ENCODE measurements at places on chromosomes 2 and 18.

GRCh38 chr2:232339121-232340081, 39.1 kb upstream of the ALPP start:
- no peak for DNase-seq

GRCh38 chr2:171345971-171346722, 87.6 kb downstream of the METTL8 start:
- DNase-seq, result no peak

DNA sequence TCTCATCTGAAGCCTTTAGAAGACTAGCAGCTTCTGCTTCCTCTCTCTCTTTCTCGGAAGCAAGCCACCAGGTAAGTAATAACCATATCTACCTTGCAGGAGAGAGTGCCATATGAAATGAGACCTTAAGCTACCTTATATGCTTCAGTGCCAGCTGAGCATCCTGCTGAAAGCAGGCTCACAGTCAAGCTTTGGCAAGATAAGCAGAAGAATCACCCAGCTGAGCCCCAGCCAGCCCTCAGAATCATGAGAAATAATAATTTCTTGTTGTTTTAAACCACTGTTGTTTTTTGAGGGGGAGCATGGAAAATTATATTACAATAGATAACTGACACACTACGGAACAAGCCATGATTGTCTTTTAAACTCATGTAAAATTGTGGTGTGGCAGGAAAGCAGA, 514.4 kb downstream of the MBD2 start:
- no peak for DNase-seq

DNA sequence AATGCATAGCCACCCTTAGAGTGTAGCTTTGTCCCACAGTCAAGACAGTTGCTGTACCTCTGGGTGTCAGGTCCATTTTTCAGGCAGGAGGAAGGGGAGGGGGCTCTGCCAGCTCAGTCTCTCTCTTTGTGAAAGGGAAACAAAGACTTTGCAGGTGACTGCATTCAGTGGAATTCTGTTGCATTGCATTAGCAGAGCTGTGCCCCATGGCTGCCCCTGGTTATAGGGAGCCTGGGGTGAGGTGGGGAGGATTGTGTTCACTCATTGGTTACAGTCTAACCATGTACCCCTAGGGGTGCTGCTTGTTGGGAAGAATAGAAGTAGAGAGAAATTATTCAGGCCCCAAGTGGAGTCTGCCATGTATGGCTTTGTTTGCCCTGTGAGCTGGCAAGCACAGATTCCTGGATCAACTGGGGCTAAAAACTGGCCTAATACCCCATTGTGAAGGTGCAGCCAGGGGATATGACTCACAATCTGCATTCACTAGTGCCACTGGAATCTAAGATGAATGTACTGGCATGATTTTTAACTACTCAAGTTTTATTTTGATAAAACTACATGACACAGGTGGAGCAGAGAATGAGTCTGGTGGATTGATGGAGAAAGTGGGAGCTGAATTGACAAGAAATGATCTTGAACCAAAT, 118.4 kb downstream of the SH3BP4 start:
- DNase-seq, result no peak

GRCh38 chr2:86443631-86444350, 2.6 kb downstream of the KDM3A start:
- DNase-seq, result no peak

- DNase-seq, result no peak
These were observed 19.3 kb downstream of the GATA6 start for GRCh38 chr18:22188559-22189267.

DNA sequence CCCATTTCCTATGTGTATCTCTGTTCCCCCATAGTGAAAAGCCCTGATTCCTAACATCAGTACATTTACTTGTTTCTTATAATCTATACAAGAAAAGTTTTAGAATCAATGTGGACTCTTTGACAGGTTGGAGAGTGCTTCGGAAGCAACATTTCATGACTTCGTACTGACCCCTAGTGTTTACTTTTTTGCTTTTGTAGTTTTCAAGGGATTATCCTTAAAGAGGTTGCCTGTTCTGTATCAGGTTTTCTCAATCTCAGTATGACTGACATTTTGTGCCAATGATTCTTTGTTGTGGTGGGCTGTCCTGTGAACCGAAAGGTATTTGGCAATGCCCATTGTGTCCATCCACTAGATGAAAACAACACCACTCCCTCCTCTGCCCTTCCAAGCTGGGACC, 43.3 kb upstream of the SERPINB2 start:
- DNase-seq, result no peak

DNA sequence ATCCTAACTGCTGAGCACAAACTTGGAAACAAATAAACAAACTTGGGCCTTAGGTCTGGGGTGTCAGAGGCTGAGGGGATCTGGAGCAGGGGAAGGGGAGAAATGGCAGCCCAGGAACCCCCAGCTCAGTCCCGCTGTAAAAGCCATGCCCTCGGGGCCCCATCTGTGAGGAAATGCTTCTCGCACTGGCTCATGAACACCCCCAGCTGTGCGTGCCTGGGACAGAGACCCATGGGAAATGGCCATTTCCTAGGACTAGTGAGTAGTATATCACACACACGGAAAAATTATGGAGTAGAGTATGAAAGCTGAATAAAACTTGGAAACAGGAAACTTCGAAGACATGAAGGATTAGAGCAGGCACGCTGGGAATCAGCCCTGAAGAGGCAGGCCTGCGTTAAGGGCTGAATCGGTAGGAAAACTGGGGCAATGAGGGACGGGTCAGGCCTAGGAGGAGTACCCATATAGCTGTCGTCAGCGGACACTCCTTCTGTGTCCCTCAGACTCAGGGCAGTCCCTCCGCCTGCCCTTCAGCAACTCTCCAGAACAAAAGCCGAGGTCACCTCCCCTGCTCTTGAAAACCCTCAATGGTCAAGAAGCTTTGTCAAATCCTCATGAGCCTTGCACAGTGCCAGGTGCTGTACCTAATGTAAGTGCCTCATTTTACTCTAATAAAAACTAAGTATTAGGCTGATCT, 120.8 kb upstream of the ODC1 start:
- DNase-seq, result no peak

DNA sequence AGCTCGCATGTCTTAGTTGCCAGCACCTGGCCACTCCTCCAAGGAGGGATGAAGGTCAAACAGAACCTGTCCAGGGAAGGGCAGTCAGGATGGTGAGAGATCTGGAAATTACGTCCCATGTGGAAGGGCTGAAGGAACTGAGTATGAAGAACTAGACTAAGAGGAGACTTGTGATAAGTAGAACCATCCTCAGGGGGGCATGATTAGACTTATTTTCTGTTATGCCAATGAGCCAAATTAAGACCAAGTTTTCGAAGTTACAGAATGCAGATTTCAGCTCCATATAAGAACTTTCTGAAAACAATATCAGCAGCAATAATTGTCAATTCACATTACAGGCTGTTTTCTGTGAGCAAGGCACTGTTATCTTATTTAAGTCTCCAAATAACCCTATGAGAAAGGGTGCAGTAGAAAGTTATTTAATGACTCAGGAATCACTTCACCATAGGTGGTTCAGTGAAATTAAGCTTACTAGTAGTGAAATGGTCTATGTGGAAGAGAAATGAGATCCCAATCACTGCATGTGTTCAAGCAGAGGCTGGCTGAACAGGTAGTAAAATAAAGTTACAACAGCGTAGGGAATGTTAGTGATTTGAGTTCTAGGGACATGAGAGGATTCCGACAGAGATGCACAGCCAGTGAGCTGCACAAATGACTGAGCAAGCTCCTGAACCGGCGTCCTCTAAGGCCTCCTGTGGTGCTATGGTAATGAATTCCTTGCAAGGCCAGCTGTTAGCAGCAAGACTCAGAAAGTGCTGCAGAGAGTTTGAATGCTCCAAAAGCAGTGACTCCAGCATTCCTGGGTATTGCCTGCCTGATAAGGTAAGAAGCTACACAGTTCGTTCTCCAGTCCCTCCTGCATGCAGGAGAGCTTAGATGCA, 4.5 kb upstream of the DYM start:
- no peak for DNase-seq

GRCh38 chr18:79485788-79486355, 90.1 kb downstream of the NFATC1 start:
- DNase-seq, result no peak

GRCh38 chr2:149040451-149040850, 2.0 kb downstream of the LYPD6B start:
- no peak for DNase-seq

DNA sequence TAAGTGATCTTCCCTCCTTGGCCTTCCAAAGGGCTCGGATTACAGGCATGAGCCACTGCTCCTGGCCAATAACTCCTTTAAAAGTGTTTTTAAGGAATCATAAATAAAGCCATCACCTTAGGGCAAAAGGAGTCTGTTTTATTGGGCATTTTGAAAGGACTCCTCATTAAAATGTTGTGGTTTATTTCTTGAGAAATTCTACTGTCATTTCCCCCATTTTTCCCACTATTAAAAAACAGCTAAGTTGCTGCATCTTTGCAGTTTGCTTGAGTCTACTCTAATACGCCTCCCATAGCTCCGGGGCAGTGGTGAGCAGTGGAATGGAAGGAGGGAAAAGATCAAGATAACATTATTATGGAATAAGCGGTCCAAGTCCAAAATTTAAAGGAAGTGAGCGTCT, 293.2 kb downstream of the PIEZO2 start:
- no peak for DNase-seq

DNA sequence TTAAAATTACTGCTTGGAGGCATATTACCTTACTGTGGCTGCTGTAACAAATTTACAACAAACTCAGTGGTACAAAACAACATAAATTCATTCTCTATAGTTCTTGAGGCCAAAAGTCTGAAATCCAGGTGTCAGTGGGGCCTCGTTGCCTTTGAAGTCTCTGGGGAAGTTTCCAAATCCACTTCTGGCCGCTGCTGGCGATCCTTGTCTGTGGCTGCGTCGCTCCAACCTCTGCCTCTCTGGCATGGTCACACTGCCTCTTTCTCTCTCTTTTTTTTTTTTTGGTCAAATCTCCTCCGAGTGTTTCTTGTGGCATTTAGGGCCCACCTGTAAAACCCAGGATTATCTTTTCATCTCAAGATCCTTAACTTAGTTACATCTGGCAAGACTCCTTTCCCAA, 182.8 kb downstream of the ST6GAL2 start:
- DNase-seq, result no peak

DNA sequence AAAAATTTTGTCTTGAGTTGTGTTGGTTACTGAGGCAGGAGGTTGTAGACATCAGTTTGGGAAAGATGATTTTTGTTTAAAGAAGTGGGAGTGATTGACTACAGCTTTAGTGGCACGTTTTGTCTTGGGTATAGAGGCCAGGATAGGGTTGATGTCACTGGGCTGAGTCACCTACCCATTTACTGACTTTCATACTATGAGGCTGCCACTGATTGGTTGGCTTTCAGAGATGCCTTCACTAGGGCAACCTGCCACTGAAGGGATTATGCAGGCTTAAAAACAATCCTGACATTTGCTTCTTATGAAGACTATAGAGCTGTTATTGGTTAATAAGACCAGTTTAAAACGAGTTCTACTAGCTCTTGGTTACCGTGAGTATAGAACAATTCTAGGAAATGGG, 479.1 kb downstream of the SOX11 start:
- DNase-seq, result no peak

DNA sequence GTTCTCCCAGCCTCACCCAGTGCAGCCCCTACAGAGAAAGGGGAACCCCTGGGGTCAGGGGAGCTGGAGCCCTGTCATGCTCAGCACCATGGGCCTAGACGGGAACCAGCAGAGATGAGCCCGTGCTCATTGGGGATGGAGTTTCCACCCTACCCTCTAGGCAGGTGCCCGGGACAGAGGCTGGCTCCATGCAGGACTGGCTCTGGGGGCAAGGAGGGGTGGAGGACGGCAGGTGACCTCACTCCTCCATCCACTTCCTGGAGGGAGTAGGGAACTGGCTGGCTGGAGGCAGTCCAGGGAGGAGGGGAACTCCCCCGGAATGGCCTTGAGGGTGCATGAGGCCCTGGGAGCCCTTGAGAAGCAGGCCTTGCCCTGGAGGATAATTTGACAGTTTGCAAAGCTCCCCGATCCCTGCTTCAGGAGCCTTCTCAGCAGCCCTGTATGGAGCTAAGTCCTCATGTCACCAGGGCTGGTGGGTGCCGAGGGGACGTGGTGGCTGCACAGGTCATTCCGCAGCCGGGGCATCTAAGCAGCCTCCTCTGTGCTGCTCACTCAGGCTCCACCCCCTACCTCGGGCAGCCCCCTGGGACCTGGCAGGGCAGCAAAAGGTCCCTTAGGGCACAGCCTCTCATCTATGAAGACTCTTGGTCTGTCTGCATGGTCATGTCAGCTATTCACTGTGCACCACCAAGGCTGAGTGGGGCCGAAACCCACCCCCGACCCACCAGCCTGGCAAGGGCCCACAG, 2.1 kb downstream of the NEURL3 start:
- no peak for DNase-seq

- no peak for DNase-seq
These were observed 22.8 kb upstream of the PXDN start for GRCh38 chr2:1766851-1767811.

DNA sequence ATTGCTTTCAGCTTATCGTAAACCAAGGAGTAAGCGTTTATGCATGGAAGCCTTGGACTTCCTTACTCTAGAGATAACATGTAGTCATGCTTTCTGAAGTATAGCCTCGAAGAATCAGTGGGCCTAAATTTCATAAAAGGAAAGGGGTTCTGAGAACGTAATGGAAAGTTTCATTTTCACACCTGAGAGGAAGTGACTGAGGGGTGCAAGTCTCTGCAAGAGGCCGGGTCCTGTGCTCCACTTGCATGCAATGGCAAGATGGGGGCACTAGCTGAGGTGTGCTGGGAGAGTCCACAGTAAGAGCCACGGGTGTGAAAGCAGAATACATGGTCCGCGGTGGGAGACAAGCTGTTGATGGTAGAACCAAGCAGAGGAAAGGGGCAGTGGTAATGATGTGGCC, 36.5 kb upstream of the C1D start:
- DNase-seq, result no peak

DNA sequence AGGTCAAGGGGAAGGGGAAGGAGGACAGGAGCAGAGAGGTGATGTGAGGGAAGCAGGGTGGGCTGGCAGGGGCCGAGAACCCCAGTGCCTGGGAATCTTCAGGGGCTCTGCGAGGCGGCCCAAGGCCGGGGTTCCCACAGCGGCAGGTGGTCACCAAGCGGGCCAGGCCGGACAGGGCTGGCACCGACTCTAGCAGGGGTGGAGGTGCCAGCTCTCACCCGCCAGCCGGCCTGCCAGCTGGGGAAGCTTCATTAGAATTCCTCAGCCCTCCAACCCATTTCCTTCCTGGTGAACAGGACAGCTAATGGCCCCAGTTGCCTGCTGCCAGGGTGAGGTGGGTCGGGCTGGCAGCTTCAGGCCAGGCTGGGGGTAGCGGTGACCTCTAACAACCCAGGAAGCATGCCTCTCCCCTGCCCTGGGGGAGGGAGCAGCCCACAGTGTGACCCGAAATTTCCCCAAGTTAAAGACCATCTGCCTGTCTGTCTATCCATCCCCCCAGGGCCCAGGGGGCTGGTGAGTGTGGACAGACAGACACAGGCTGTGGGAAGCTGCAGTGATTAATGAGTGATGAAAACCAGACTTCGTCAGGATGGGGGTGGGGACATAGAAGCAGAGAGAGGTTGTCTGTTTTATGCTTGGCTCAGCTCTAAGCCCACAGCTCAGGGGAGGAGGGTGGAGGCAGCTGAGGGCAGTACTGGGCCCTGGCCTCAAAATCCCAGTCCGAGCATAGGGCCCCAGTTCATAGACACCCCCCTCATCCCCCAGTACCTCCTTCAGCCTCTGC, 144.1 kb downstream of the ZFP36L2 start:
- peak; percentile 60 for DNase-seq

- DNase-seq, result no peak
These were observed 169.3 kb downstream of the HDAC4 start for GRCh38 chr2:239231231-239232194.
